Coronary artery (tissue), 2 donors: ENCODE measurements at places on chromosomes 5 and 9.

DNA sequence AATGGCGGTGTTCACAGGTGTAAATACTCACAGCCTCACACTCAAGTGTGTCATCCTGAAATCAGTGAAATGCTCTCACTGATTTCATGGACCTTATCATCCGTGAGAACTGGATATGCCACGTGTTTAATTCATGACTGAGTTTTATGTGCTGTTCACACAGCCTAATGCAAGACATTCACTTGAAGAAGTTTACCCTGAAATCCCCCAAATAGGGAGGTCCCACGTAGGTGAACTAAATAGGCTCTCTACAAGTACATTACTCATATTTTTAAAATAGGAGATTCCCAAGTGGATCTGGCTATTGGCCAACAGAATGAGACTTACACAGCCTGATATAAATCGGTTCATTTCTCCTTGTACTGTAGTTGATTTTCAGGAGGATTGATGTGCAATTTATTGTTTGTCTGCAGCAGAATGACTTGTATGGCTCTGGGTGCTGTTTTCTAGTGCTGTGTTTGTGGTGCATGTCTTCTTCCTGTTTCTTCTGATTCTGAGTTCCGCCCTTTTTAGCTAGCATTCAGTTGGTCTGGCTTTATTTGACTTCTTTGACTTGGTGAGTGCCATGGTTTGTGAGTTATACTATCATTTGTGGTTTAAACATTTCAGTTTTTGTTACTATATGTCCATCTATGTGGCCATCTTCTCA is 25.1 kb downstream of the TRIO start:
- DNase-seq: no peak

DNA sequence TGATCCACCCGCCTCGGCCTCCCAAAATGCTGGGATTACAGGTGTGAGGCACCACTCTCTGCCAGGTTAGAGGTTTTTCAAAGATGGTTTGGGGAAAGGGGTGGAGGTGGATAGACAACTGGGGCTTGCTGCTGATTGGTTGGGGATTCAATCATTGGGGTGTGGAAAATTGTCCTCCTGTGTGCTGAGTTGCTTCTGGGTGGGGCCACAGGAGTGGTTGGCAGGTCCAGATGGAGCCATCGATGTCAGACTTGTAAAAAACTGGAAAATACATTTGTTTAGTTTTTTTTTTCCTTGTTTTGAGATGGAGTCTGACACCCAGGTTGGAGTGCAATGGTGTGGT is 61.9 kb upstream of the CLINT1 start:
- DNase-seq: no peak

DNA sequence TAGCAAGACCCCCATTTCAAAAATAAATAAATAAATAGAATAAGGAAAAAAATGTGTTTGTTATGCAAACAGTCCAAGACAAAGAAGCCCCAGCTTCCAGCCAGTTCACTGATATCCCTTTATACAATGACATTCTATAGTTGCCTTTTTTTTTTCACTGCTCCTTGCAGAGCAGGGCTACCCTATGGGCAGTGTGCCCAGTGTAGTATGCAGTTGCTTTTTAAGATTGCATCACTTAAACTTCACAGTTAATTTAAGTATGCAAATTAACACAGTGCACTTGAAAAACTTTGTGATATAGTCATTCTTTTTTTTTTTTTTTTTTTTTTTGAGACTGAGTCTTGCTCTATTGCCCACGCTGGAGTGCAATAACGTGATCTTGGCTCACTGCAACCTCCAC is 40.8 kb upstream of the ARRDC3 start:
- no peak for DNase-seq

- DNase-seq: no peak
These were observed 190.6 kb downstream of the ISL1 start for GRCh38 chr5:51573835-51574234.

DNA sequence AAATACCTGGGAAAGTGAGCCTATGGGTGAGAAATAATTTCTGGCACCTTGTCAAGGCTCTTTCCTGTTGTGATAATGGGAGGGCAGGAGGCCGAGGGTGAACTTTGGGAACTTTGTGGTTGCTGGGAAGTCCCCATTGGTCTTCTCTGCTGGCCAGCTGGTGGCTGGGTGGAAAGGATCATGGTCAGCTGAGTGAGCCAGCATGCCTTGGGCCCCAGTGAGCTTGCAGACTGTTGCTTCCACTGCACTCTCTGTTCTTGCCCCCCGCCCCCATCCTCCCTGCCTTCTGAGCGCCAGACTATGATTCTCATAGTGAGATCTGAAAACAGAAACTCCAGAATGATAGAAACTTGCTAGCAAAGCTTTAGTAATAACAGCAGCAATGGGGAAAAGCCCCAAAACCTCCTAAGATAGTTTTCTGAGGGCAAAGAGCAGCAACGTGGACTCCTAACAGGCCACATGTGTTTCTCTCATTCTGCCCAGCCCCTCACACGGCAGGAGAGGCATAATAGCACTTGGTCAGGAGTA is 139.2 kb upstream of the SMARCA2 start:
- DNase-seq: no peak
